Stimulated activated CD4-positive, alpha-beta T cell treated with anti-CD3 and anti-CD28 coated beads, Interleukin-15, amount 100 ng/mL, for 24 hours (primary cell): ENCODE measurements at places on chromosomes 1 and 21.

DNA sequence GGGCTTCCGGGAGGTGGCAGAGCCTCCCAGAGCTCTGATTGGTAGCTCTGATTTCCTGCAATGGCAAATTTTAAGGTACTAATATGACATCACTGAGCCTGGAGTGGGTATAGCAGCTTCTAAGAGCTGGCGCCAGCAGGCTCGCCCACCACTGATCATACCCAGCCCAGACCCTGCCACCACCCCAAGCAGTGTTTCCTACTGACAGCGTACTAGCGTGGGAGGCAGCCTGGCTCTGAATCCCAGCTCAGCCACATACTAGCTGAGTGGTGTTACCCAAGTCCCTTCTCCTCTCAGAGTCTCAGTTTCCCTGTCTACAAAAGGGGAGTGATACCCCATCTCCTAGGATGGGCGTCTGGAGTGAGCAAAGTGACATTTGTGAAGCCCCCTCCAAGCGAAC, 13.0 kb upstream of the ALDH4A1 start:
- no peak for DNase-seq

DNA sequence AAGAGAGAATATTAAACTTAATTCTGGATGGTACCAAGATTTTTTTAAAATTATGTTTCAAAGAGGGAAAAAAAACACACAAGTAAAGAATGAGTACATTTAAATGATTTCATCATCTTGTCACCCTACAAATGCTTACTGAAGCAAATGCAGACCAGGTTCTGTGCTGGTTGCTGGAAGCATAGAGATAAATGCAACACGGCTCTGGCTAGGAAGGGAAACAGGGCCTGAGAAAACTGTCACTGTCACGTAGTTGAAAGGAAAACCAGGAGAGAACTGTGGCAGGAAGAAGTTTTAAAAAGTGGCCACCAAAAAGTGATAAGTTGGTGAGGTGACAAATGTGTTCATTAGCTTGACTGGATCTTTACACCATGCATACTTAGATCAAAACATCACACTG, 336.9 kb upstream of the NFIA start:
- no peak for DNase-seq

DNA sequence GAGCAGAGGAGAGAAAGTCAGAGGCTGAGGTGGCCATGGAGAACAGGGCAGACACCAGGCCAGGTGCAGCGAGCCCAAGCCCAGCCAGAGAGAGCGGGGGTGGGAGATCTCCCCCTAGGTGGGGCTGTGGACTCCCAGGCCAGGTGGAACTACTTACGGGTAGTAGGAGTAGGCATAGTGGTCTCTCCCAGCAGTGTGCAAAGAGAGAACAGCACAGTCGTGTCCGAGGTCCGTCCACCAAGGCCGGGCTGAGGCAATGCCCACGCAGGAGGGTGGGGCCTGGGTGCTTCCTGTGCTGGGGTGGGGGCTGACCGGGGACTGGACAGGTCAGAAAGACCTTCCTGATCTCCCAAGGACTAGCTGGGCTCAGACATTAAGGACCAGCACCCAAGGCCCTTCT, 263.7 kb downstream of the PTPRU start:
- DNase-seq: no peak

DNA sequence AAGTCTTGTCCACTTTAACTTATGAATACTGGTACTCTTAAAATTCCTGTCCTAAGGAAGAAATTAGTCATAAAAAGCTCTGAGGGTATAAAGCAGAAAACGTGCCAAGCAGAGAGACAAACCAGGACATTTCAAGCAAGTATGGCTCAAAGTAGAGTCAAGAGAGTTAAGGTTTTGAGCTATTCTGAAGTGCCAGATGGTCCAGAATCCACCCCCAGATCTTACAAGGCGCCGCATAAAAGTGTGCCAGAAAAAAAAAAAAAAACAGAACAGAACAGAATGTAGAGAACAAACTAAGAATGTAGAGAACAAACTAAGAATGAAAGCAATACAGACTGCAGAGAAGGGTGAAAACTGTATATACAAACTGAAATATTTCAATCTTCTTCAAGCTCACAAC, 12.5 kb downstream of the EPS15 start:
- no peak for DNase-seq

GRCh38 chr1:209176866-209177430, 406.6 kb upstream of the CAMK1G start:
- DNase-seq: no peak

DNA sequence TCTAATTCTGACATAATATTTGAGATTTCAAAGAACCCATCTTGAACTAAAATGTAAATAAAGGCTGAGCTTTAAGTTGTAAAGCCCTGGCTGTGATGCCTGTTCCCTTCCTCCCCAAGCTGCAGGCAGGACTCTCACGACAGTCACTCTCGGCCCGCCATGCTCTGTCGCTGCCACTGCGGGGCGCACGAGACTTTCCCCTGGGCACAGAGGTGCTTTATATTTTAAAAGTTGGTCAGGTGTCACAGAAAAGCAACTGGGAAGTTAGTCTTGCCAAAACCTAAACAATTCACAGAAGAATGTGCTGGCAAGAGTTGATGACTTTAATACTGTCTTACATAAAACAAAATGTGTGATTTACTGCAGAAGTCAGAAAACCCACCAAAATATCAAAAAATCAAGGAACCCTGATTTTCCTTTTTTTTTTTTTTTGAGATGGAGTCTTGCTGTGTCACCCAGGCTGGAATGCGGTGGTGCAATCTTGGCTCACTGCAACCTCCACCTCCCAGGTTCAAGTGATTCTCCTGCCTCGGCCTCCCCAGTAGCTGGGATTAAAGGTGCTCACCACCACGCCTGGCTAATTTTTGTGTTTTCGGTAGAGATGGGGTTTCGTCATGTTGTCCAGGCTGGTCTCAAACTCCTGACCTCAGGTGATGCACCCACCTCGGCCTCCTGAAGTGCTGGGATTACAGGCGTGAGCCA, 10.7 kb downstream of the LRRC47 start:
- DNase-seq: no peak

DNA sequence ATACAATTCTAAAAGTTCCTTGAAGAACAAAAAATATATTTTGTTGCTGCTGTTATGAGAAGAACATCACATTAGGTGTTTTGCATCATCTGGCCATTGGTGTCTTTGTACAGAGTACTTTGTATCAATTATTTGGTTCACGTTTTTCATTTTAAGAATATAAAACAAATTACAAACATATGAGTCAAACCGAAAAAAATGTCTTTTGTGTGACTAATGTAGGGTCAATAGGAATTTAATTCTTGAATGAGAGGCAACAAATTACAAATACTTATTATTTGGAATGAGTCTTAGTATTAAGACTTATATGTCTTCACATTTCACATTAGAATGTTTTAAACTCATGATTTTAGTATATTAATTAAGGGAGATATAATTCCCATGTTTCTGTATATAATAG, 54.8 kb downstream of the NR5A2 start:
- no peak for DNase-seq

DNA sequence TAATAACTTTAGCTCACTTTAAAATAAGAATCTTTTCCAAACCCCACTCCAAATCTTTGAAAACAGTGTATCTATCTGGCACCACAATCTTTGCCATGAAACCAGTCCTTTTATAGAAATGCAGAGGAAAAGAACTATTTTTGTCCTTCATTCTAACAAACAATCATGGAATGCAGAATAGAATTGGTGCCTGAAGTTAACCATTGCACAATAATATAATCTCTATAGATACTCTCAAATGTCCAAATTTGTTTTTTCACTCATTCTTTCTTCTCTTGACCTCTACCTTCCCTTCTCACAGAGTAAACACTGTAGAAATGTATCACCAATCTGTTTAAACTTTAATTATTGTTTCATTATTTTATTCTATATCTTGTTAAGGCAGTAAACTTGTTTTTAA, 34.8 kb downstream of the TTLL7 start:
- no peak for DNase-seq

GRCh38 chr1:100217834-100218233, 31.8 kb downstream of the DBT start:
- no peak for DNase-seq
